ENCODE measurements at places on chromosomes 11 and 22.

- peak; percentile 13 for DNase-seq
Measured at GRCh38 chr11:63592975-63593395, 21.2 kb downstream of the PLAAT3 start.

GRCh38 chr11:100769617-100770016 lies 82.5 kb downstream of the ARHGAP42 start:
- no peak for DNase-seq

DNA sequence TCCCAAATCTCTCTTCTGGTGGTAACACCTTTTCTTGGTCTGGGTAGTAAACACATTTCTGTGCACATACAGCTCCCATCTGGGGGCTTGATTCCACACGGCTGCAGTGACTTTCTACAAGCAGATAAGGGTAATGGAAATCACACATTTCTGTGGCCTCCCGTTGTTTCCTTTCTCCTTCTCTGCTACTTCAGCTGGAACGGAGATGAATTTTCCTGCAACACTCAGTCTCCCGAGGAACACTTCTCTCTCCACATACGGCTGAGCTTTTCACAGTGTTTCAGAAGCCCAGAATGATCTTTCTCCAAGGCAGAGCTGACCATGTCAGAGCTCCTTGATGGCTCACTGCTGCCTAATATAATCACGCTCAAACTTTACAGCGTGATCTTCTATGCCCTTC lies 364.3 kb upstream of the NARS2 start:
- no peak for DNase-seq

DNA sequence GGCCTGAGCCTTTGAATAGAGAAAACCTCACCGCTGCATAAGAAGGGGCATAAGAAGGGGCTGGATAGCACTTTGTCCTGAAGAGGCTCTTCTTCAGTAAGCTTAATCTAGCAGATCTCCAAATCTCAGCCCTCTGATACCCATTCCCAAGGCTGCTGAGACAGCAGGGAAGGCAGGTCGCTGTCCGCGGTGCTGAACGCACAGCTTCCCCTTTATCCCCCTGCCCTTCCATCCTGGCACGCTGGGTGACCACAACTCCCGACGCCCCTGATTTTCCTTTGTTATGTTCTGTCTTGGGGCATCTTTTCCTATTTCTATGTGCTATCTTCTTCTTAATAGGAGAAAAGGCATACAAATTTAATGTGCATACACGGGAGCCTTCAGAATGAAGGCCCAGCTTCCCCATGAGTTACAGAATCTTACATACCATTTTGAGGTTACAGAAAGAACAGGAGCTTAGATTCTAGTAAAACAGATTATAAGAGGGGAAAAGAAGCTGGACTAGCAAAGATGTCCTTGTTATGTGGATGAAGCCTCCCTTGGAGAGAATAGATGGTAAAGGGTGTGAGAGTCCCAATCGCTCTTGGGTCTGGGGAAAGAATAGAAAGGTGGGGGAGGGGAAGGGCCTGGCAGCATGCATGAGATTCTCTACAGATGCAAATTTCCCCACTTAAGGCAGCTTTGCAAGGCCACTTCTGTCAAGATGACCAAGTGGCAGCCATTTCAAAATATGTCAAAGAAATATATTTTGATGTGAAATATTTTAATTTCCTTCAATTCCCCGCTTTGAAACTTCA lies 5.7 kb upstream of the SULT4A1 start:
- no peak for DNase-seq

DNA sequence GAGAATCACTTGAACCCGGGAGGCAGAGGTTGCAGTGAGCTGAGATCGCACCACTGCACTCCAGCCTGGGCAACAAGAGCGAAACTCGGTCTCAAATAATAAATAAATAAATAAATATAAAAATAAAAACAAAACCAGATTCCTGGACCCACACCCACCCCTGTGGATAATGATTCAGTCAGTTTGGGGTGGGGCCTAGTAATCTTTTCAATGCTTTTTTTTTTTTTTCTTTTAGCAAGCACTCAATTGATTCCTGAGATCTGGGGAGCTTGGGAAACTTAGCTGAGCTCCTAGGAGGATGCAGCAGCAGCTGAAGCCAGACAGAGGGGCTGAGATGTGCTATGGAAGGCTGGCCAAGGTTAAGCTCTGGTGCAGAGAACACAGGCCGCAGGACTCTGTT lies 4.6 kb upstream of the PC start:
- no peak for DNase-seq

DNA sequence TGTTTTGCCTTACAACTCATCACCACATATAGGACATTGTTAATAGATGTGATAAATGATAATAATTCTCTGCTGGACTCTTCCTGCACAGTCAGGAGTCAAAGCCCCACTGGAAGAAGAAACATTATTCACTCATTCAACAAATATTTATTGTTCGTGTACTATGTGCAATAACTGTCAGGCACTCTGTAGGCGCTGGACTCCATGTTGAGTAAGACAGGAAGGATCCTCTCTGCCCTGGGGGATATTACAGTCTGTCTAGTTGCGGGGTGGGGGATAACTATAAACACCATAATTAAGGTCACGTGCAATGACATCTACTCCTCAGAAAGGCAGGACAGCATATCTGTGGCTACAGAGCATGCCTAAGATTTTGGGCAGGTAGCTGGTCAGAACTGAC lies 281.1 kb downstream of the FAT3 start:
- no peak for DNase-seq

DNA sequence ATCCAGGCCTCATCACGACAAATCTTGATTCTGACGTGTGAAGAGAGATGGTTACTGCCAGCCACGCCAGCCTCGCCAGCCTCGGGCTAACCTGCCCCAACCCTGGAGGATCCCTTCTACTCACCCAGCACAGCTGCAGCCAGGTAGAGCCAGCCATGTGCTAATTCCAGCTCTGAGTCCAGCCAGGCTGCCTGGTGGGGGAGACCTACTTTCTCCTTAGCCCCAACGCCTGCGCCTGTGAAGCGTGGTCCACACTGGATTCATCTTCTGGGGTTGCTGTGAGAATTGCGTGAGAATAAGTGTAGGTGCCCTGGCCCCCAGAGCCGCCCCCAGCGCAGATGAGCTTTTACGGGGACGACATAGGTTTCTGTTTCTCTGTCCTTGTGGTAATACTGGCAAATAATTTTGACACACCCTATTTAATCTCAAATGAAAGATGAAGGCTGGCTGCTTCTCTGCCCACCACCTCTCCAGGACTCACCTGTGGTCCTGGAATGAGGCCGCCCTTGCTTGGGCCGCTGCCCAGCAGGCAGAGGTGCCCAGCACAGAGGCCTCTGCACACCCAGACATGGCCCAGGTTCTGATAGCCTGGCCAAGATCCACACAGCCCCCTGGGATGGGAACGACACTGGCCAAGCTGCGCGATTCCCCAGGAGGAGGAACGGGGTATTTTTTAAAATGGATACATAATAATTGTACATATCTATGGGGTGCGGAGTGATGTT lies 528.4 kb downstream of the TBC1D22A start:
- no peak for DNase-seq

- DNase-seq = no peak
Measured at GRCh38 chr11:87213444-87213843, 175.7 kb downstream of the TMEM135 start.

DNA sequence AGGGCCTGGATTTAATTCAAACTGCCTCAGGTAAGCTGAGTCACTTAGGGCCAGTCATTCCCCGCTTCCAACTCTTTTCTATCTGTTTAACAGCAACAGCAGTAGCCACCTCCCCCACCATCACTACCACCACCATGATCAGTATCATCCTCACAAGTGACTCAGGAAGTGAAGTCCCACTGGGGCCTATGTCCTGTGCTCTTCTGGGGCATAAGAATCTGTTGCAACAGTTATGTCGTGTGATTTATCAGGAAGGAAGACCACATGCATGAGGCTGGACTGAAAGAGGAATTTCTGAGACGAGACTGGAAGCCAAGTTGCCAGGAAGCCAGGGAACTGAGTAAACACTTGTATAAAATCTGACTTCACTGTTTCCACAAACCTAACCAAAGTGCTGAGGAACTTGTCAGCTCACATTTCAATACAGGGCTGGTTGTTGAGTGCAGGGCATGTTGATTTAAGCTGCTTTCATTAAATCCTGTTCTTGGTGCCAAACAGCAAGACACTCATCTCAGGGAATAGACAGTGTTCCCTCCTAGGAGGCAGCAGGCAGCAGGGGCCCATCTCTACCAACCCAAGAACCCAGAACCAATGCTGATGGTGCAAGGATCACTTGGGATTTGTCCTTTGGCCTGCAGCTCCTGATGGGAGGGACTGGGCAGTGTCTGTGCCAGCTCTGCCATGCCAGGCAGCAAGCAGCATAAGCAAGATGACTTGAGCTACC lies 226.7 kb upstream of the NARS2 start:
- peak; percentile 70 for DNase-seq

- no peak for DNase-seq
Measured at GRCh38 chr11:129248618-129249017, 56.5 kb upstream of the ARHGAP32 start.

GRCh38 chr11:124829986-124830385 lies 29.8 kb upstream of the MSANTD2 start:
- no peak for DNase-seq

DNA sequence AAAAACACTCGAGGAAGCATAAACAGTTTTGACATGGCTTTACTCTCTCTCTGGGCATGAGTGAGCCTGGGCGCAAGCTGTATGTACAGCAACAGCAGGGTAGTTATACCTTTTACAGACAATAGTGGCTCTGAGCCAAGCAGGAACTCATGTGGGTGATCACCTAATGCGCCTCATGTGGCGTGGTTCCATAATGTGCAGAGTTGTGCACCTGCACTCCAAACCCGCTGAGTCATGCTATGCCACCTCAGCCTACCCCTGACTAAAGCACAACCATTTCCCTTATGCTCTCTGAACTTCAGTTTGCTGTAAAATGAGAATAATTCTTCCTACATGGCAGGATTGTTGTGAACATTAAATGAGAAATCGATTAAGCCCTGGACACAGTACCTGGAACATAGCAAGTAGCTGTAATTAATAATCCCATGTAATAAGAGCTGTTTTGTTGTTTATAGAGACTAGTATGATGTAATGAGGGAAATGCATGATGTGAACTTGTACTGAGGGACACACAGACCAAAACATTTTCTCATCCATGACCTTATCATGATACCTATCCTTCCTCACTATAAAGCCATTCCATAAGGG lies 71.6 kb downstream of the CCDC34 start:
- DNase-seq = no peak

DNA sequence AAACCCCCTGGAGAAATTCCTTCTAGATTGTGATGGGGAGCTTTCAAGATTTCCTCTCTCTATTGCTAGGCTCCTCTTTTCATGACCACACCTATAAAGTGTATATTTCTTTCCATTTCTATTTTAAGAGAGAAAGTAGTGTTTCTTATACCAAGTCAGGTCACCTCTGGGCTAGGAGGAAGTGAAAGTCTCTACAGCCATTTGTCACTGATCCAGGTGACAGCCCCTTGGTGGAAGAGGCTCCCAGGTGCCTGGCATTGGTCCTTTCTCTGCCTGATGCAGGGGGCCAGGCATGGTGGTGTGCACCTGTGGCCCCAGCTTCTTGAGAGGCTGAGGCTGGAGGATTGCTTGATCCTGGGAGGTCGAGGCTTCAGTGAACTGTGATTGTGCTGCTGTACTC lies 64.7 kb downstream of the DHCR7 start:
- DNase-seq = no peak

DNA sequence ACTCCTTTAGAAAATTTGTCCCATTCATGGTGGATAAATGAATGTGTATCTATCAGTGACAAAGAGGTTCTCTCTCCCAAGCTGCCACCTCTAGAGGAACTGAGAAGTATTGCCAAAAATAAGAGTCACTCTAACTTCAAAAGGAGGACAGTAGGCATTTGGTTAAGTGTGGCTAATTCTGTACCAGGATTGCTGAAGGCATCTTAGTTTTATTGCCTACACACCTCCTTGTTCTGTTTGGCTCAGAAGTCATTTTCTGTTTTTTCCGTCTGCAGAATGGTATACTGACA lies 189.0 kb upstream of the MPPED2 start:
- no peak for DNase-seq

GRCh38 chr11:8693010-8693551 lies 10.5 kb downstream of the RPL27A start:
- no peak for DNase-seq

DNA sequence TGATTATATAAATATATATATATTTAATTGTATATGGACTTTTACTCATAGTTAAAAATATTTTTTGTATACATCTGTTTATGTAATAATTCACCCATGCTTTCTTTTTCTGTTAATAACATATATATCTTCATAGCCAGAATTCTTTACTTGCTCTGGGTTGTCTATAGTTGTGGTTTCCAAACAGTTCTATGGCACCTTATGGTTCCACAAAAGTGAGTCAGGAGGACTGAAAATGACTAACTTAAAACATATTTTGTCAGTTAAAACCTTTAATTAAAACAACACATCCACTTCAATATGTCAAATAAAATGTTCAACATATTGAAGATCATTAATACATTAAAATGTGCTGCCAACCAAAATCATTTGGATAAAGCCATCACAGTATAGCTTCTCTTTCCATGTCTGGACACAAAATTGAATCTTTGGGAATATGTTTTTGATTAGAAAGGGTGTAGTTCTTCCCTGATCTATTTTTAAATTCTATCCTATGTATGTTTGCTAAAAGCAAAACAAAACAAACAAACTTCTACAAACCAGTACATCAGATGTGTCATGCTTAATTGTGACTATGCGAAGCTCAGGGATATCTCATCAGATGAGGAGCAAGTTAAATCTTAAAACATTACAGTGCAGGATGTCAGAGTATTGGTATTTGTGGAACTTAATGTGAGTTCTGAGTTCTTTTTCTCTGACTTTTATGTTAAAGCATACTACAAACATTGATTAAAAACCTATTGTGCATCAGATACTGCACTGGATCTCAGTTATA lies 1488.4 kb upstream of the TENM4 start:
- no peak for DNase-seq

DNA sequence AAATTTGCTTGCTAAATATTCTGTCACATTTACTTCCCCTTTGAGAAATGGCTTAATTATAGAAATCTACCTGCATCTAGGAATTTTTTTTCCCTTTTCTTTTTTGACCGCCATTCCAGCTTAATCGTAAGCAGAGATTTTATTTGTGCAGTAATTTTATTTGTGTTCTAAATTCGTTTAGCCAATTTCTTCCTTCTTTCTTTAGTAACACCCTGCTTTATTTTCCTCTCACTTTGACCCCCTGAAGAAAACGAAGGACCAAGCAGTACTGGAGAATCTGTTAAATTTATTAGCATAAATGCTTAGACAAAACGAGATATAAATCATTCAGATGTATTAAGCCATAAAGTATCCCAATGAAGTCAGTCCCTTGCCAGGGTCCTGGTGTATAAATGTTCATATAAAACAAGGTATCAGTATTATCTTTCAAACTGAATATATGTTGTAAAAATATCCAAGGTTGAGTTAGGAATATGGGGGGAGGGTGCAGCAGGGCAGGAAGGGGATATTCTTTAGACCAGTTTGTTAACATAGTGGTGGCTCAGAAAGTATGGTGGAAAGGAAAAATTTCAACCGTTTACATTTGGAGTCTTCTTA lies 5.1 kb upstream of the WT1 start:
- DNase-seq = no peak

DNA sequence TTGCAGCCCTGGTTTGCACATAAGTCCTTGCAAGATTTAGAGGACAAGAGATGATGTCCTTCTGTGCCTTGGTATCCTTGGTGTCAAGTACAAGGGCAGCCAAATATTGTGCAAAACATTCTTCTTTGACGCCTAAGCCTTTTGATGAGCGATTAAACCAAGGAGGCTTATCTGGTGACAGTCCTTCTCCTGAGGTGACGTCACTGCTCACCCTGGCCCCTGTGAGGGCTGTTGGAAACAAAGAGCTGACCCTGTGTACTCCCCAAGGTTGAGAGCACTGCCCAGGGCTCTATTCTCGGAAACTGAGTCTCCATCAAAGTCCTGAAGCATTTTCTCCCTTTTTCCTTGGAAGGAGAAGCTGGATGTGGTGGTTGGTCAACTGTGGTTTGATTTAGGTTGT lies 4.7 kb upstream of the GRAMD1B start:
- DNase-seq = no peak
